ENCODE measurements at places on chromosomes 5 and 9. TPM values are rescaled to one million over a fixed set of nuclear protein-coding genes. Genes with fewer than 3 reads are reported as not detected.
A peak's percentile ranks its signal among the peaks of the same experiment; 100 is the strongest.

Gene TAF9
- 31.2 TPM for total RNA-seq

Gene PKD2L2
- total RNA-seq, result 0.24 TPM

Gene TEX48
- total RNA-seq, result not detected

Gene IGFBPL1
- total RNA-seq, result 3.5 TPM

Gene SNX2
- 37.3 TPM for total RNA-seq

Gene IL3
- not detected for total RNA-seq

Gene SLC1A3
- 66.6 TPM for total RNA-seq

Gene S1PR3
- total RNA-seq, result 25.3 TPM

GRCh38 chr5:53068291-53068836, 41.2 kb downstream of the MOCS2 start:
- no peak for DNase-seq

- no peak for DNase-seq
Measured at GRCh38 chr5:144504929-144505577, 334.4 kb downstream of the KCTD16 start.

- DNase-seq, result no peak
Measured at GRCh38 chr9:34662526-34663302, at the start of gene CCL27. TSS of gene CCL27 (minus strand) at chr9:34662657. CDS start at chr9:34662633, 24 bp downstream.

DNA sequence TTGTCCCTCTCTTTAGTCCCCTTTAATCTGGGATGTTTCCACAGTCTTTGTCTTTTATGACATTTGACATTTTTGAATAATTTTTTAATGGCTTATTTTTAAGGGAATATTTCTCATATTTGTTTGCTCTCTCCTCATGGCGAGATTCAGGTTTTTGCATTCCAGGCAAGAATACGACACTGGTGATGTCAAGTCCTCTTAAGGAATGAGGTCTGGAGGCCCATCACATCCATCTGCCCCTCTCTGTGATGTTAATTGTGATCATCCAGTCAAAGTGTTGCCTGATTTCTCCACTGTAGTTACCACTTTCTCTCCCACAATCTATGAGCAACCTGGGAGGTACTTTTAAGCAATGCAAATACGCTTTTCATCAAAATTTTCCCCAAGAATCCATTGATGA, 193.2 kb downstream of the MAST4 start:
- DNase-seq, result no peak

GRCh38 chr5:125176005-125176390, 429.6 kb upstream of the ZNF608 start:
- DNase-seq, result no peak

- DNase-seq, result no peak
Measured at GRCh38 chr9:83533296-83533695, 4.9 kb downstream of the FRMD3 start.

DNA sequence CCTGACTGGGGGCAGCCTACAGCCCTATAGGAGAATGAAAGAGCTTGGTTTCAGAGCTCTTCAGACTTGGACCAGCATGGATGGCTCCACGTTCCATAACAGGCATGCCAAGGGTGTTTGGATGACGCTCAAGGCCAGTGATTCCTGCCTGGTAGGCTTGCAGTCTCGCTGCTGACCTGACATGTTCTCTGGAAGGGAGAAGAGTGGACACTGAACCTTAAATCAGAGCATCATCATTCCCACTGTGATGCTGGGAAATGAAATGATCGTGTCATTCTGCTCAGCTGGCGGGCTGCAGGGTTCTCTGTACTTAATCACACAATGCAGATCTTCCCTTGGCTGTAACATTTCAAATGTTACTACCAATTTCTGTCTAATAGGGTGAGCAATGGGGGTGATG, 57.0 kb downstream of the CFAP90 start:
- DNase-seq, result no peak

DNA sequence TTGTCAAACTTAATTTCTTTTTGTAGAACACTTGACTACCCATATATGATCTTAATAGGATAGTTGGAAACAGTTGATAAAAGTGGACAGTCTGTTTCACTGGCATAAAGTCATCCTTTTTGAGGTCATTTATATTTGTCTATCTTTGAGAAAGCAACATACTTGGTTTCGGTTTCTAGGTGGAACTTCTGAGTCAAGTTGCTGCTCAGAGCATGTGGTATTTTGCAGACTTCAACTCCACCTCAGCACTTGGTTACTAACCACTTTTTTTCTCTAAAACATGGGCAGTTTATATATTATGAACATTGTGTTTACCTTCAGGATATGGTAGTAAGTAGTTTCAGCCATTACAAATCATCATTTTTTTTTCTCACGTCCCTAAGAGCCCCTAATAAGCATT, 1749.0 kb upstream of the C9orf72 start:
- no peak for DNase-seq

GRCh38 chr5:36150676-36151433, 832 bp downstream of the LMBRD2 start:
- peak; percentile 49 for DNase-seq

DNA sequence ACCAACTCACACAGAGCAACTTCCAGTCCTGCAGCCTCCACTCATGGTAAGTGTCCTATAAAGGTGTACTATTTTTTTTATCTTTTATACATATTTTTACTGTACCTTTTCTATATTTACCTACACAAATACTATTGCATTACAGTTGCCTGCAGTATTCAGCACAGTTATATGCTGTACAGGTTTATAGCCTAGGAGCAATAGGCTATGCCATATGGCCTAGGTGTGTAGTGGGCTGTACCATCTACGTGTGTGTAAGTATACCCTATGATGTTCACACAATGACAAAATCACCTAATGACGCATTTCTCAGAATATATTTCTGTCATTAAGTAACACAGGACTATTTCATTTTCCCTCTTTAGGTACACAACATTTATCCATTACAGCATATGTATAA, 16.7 kb downstream of the S100Z start:
- DNase-seq, result no peak

- DNase-seq, result no peak
Measured at GRCh38 chr9:37911271-37911681, 7.3 kb upstream of the SLC25A51 start.

GRCh38 chr9:95242613-95243012, 74.9 kb downstream of the FANCC start:
- no peak for DNase-seq

DNA sequence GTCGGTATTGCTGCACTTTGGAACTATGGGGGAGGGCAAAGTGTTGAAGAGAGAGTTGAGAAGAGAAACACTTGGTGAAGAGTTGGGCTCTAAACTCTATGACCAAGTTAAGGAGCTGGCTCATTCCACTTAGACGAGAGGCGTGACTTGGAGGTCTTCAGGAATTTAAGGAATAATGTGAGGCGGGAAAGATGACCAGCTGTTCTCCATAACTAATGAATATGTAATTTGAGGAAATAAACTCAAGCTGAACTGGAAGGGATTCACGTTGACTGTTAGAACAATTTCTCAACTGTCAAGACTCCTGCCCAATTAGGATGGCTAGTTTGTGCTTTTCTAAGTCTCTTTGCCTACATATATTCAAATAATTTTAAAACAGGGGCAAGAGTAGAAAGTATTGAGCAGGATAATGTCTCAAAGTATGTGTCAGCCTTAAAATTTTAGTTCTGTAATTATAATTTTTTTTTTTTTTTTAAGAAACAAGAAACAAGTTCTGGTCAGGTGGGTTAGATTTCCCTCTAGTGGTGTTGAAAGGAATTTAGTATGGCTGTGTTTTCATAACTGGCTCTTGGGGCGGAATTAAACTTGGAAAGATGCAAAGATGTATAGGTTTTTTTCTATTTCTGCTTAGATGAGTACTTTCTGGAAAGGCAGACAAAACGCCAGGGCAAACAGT, 33.4 kb downstream of the TMEM252 start:
- no peak for DNase-seq

DNA sequence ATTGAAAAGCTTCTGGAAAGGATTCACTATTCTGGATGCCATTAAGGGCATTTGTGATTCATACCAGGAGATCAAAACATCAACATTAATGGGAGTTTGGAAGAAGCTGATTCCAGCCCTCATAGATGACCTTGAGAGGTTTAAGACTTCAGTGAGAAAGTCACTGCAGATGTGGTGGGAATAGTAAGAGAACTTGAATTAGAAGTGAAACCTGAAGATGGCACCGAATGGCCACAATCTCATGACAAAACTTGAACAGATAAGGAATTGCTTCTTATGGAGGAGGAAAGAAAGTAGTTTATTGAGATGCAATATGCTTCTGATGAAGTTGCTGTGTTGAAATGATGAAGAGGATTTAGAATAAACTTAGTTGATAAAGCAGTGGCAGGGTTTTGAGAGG, 254.6 kb upstream of the SLC24A2 start:
- DNase-seq, result no peak

- no peak for DNase-seq
Measured at GRCh38 chr5:54769072-54769471, 216.3 kb downstream of the ESM1 start.

DNA sequence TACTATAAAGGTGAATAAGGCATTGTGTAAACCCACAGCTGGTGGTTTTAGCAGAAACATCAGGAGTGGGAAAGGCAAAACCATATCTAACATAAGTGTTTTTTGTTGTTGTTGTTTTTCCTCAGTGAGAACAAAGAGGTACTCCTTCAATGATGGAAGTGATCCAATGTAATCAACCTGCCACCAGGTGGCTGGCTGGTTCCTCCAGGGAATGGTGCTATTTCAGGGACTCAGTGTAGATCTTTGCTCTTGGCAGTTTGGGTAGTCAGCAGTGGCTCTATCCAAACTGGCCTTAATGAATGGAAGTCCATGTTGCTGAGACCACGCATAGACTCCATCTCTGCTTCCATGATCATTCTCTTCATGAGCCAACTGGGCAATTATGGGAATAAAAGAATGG, 10.8 kb downstream of the DMRTA1 start:
- no peak for DNase-seq

GRCh38 chr5:96538808-96539250, 105.8 kb upstream of the PCSK1 start:
- DNase-seq, result no peak

GRCh38 chr5:168679515-168679920, 100.3 kb upstream of the PANK3 start:
- peak; percentile 83 for DNase-seq

DNA sequence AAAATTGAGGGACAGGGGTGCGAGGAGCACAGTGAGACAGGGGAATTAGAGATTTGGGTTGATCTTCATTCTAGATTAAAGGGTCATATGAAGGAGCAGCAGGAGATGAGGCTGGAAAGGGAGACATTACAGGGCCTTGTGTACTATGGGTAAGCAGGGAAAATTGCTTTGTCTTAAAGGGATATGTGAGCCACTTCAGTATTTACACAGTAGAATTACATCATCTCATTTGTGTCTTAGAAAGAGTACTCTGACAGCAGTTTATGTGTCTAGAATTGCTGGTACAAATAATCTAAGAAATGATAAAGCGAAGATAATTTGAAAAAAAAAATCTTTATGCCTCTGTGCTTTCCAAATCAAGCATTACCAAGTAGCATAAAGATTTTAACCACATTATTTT, 287.0 kb upstream of the ARRDC3 start:
- DNase-seq, result no peak

DNA sequence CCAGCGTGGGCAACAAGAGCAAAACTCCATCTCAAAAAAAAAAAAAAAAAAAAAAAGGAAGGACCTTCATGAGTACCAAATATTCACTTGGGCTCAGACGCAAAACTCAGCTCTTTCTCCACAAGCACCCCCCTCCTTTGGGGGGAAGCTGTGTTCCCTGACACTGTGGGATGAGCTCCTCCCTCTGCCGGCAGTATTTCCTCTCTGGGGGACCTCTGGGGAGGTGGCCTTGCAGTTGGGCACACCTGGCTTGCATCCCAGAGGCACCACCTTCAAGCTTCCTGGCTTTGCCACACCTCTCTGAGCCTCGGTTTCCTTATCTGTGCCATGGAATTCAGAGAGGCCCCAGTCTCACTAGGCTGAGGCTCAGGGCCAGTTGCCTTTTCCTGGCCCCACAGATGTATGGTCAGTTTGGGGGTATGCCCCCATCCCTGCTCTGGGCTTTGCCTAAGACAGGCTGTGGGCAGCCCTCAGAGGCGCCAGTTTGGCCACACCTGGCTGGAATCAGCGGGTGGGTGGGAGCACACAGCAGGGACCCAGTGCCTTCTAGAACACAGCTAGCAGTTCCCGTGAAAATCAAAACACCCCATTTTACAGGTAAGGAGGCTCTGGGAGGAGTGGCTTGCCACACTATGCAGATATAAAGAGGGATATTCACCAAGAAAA, 157.5 kb upstream of the IER5L start:
- no peak for DNase-seq

- no peak for DNase-seq
Measured at GRCh38 chr5:62283861-62284260, 22.1 kb upstream of the KIF2A start.

GRCh38 chr5:1120236-1120999, 8.6 kb upstream of the SLC12A7 start:
- no peak for DNase-seq

DNA sequence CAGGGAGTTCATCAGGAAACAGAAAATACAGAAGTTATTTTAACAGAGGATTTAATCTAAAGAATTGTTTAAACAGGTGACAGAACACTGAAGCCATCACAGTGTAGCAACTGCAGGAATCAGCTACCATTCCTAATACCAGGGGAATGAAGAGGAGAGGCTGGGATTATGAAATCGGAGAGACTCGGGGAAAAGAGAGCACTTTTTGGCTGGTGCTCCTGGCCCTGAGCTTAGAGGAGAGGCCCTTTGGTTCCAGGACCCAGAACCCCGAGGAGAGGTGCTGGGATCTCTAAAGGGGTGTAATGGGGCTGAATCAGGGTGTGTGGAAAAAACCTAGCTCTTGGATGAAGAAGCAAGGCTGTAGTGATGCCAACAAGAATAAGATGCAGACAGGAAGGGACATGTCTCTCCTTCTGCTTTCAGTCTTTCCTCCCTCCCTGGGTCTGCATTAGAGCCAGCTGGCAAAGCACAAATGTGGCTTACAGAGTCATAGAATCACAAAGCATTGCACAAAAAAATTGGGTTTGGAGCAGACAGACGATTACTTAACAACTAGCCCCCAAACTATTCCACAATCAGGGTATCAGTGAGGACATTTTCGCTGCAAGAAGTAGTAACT, 11.6 kb upstream of the SFXN1 start:
- DNase-seq, result no peak

DNA sequence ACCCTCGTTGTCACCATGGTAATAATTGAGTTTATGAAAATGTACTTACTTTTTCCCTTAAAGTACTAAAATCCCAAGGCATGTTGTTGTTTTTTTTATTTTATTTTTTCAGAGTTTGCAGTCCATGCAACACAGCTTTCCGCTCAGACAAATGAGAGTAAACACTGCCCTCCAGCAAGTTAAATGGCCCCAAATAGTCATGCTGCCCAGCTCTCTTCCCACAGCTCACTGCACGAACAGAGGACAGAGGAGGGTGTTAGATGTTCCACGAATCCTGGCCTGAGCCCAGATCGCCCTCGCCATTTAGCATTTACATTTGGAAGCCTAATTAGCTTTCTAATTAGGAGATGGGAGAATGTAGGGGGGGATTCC, 1.9 kb downstream of the NIM1K start:
- no peak for DNase-seq
